ENCODE measurements at places on chromosomes 13 and 19. TPM values are rescaled to one million over a fixed set of nuclear protein-coding genes. Genes with fewer than 3 reads are reported as not detected.

CEBPA gene
- total RNA-seq = 2.8 TPM

SLC17A7 gene
- total RNA-seq = under 0.01 TPM

NLRP11 gene
- total RNA-seq = not detected

PEAK3 gene
- not detected for total RNA-seq

JAK3 gene
- 0.21 TPM for total RNA-seq

DUS3L gene
- total RNA-seq = 25.5 TPM

Measured in mammary epithelial cell (primary cell).